Stimulated activated CD4-positive, alpha-beta T cell treated with anti-CD3 and anti-CD28 coated beads, TNF-alpha, amount 100 ng/mL, for 4 hours (primary cell): ENCODE measurements at places on chromosomes 7 and 10.

GRCh38 chr10:120684226-120684625, 166.9 kb upstream of the WDR11 start:
- DNase-seq, result no peak

DNA sequence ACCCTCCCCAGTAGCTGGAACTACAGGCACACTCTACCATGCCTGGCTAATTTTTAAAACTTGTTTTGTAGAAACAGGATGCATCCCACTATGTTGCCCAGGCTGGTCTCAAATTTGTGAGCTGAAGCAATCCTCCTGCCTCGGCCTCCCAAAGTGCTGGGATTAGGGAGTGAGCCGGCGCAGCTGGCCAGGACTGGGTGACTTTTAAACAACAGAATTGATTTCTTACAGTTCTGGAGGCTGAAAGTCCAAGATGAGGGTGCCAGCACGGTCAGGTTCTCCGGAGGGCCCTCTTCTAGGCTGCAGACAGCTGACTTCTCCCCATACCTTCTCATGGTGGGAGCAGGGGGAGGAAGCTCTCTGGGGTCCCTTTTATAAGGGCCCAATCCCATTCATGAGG, 75.2 kb upstream of the CHST15 start:
- DNase-seq, result no peak

DNA sequence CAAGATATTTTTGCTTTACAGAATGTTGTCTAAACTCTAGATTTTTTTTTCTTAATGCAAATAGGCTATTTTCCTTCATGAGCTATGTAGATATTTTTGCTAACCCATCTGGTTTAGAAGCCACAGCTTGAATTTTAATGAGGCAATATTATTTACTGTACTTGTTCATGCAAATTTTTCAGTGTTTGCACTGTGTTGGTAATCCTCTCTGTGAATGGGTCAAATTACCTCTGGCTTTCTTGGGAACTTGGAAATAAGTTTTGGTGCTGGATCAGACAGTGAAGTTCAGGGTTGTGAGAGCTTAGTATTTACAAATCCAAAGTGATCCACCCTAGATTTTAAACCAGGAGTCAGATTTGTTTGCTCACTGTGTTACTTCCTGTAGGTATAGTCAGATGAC, 686.9 kb downstream of the NXPH1 start:
- no peak for DNase-seq

DNA sequence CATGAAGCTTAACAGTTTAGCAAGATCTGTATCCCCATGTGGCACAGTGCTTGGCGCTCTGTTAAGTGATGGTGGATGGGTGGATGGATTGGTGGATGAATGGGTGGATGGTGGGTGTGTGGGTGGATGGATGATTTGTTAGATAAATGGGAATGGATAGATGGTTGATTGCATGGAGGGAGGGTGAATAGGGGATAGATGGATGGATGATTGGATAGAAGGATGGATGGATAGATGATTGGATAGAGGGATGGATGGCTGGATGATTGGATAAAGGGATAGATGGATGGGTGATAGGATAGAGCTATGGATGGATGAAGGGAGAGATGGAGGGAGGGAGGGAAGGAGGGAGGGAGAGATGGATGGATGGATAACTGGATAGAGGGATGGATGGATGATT, 229.7 kb downstream of the CUX1 start:
- DNase-seq, result no peak

DNA sequence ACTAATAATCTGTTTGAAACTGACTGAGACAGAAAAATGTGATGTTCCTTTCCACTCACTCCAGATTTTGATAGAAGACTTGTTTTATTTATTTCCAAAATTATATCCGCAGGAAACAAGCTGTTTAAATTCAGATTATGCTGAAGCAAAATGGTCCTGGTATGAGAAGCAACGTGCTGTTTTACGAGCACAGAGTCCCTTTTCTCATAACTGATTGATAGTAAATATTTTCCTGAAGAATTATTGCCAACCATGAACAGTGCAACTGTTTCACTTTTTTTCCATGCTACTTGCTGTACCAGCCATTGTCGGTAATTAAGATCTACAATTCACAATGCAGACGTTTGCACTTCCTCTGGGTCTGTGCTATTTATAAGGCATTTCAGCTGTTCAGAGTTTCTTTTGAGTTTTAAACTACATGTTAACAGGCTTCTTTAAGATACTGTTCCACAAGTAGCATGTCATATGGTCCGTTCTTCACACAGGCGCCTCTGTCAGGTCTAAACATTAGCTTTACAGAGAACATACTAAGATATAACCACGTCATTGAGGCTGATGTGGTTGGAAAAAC, 103.8 kb downstream of the POLL start:
- DNase-seq, result no peak

DNA sequence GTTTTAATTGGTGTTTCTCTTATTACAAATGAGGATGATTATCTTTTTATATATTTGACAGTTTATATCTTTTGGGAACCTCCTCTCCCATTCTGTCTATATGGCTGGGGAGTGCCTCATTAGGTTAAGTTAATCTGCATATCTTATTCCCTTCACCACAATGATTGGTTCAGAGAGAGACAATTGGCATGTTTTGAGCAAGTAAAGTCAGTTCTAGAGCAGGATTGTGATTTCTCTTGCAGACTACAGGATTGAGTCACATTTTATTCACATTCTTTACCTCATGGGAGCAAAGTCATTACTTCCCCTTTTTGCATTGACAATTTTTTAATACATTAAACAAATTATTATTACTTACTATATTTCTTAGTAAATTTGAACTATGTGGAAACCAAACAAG, 345.6 kb downstream of the MDFIC start:
- no peak for DNase-seq

GRCh38 chr7:84022684-84023308, 171.8 kb downstream of the SEMA3A start:
- no peak for DNase-seq

- DNase-seq, result no peak
These were observed 97.3 kb upstream of the SFMBT2 start for GRCh38 chr10:7507887-7508726.

GRCh38 chr7:101422356-101423195, 59.9 kb downstream of the COL26A1 start:
- DNase-seq, result no peak

DNA sequence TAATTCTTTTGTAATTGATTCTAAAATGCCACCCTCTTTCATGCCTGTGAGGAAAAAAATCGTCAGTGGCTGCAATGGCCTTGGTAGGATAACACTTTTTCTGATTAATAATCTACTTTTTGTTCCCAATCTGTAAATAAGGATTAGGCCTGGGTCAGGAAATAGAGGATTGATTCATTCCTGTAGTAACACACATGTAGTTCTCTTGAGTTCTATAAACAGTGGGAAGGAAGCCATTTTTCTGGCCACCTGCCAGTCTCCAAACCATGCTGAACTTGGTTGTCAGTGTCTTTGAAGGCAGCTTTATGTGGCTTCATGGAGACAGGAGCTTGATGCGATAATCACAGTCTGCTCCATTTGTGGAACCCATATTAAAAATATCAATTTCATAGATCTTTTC, 169.3 kb upstream of the NFE2L3 start:
- DNase-seq, result no peak

DNA sequence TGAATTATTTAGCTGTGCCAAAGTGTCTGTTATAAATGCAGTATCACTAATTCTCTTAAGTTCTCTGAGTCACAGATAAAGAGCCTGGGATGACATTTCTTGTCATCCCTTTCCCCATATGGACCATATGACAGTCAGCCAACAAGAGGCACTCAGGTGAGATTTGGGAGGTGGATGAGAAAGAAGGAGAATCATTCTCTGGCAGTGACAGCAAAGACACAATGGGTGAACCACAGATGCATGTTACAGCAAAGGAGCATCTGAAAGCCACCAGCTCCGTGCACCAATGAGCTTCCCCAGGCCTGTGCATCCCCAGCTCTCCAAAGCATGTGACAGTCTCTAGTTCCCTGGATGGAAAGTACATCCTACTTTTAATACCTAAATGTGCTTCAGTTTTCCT, 10.8 kb downstream of the GIMAP6 start:
- DNase-seq, result no peak

DNA sequence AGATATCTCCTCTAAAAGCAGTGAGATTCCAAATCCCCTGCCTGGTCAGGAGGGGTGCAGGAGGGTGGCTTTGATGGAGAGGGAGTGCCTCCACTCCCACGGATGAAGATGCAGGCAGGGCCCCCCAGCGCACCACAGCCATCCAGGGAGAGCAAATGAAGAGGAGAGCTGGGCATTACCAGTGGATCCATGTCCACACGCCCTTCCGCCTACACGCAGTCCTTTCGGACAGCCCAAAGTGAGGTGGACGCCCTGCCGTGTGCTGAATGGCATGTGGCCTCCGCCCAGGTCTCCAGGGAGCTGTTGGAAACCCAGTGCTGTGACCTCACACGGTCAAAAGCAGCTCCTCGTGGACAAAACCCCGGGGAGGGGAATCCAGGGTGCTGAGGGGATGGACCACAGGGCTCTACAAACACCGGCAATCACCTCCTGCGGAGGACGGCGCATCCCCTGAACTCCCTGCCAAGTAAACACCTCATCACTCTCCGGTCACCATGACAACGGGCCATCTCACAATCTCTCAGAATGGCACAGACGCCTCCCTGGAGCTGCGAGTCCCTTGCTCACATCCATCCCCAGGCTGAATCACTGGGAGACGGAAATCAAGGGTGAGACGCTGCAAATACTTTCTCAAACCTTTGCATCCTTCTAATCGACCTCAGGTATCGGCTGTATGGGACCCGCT, 35.0 kb upstream of the DNAAF5 start:
- no peak for DNase-seq

DNA sequence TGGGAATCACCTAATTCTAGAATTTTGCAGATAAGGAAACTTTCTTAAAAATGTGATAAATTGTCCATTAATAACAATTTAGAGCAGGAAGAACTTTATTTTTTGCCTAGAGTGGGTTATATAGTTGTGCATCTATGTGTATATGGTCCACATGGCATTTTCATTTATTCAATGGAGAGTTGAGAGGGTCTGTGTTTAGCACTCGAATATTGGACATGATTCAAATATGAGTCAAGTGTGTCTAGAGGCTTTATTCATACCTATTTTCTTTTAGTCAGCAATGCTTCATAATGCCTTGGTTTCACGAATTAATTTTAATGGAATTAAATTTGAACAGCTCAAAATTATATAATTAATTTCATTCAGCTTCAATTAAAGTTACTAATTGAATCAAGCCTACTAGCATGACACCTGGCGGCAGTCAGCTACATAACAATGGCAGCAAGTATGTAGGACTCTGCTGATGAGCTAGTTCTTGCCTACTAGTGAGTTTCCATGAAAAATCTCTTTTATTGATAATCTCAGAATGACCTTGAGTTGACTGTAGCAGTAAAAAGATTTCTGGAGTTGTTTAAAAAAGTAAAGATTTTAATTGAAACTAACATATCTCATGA, 17.7 kb downstream of the MDFIC start:
- no peak for DNase-seq

DNA sequence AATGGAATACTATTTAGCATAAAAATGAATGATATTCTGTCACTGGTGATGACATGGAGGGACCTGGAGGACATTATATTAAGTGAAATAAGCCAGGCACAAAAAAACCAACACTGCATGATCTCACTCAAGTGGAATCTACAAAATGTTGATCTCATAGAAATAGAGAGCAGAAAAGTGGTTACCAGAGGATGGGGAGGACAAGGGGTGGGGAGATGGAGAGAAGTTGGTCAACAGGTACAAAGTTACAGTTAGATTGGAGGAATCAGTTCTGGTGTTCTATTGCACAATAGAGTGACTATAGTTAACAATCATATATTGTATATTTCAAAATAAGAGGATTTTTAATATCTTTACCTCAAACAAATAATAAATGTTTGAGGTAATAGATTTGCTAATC, 24.7 kb upstream of the SLC18A3 start:
- DNase-seq, result no peak

DNA sequence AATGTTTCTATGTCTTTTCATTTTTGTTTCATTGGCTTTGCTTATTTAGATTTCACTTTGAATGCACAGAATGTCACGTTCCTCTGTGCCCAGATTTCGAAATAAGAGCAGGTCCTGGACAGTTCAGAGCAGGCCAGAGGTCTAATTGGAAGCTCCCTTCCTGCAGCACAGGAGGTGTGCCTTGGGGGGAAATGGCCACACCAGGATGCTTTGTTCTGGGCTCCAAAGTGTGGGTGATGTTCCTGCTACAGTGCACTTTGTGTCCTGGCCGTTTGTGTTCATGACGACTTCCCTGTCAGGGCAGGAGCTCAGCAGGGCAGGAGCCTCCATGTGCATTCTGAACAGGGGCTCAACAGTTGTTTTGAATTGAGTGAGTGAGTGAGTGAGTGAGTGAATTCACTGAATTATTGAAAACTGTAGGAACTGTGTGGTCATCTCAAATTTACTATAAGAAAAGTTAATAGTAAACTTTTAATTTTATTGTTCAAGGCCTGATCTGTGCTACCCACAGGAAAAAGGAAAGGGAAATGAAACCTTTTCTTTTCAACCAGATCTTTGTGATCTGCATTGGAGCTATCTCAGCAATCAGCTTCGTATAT, 109.5 kb upstream of the GJD4 start:
- DNase-seq, result no peak

- no peak for DNase-seq
These were observed 104.3 kb downstream of the KIAA1217 start for GRCh38 chr10:24313283-24313682.

- DNase-seq, result no peak
These were observed 3.0 kb upstream of the CXCL12 start for GRCh38 chr10:44387853-44388251.

GRCh38 chr10:69802424-69803161, 887 bp downstream of the COL13A1 start:
- DNase-seq, result no peak

- no peak for DNase-seq
These were observed 117.1 kb downstream of the ZMIZ1 start for GRCh38 chr10:79185796-79186374.

DNA sequence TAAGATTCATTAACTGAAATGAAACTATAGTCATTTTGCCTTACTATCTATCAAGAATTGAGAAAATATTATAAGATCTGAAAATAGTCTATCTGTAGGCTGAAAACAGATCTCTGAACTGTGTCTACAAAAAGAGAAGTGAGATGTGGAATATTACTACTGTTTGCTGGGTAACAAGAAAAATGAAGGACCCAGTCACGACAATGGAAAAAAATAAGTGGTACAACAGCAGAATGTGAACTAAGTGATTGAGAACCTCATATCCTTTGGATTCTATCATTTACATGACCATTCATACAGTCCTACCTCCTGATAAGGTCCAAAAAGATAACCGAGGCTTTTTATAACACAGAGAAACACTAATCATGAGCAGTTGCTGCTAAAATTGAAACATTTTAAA, 94.3 kb downstream of the UBE2H start:
- DNase-seq, result no peak
